ENCODE measurements at places on chromosomes 3 and 15. TPM values are rescaled to one million over a fixed set of nuclear protein-coding genes. Genes with fewer than 3 reads are reported as not detected.

Gene TMEM266
- total RNA-seq, result not detected

DNA sequence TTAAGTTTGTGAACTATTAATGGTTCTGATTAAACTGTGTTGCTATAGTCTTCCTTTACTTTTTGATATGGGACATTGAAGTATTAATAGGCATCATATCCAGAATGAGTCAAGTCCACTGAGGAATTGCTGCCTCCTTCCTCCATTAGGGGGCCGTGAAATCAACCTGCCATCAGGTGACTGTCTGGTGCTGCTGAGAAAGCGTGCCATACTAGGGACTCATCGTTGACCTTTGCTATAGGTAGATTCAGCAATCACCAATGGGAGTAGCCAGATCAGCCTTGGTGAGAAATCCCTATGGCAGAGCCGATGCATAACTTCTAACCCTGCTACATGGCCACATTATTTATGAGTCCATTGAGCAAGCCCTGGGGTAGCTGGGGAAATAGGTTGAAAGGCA lies 30.1 kb upstream of the SLC28A2 start:
- DNase-seq, result no peak

Gene KLHL6
- not detected for total RNA-seq

Gene SMAD6
- 10.8 TPM for total RNA-seq

Gene C2CD4A
- total RNA-seq, result 0.35 TPM

Gene CMTM7
- total RNA-seq, result 71.4 TPM

Gene CHDH
- 9.2 TPM for total RNA-seq

- DNase-seq, result no peak
These were observed 50.3 kb upstream of the ACAN start for GRCh38 chr15:88752951-88753350.

DNA sequence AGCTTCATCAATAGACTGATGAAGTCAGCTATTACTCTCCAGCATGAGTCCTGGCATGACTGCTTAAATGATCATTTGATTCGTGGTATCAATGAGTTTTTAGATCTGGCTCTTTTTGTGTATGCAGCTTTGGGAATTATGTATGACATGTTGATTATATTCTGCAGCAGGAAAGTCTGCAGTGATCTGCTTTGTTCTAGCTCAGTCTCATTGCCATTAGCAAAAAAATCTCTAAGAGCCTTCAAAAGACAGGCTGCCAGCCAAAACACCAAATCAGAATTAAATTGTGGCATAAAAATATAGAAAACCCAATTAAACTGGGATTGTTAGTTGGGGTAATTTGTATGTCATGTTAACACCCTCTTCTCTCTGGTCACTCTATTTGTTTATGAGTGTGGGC lies 1021.0 kb upstream of the SEMA6D start:
- no peak for DNase-seq

Gene SCG5
- 4.9 TPM for total RNA-seq
